GM23338 (cell line): ENCODE measurements at places on chromosomes 6 and 20.

GRCh38 chr20:35296101-35296554, 3.9 kb upstream of the FAM83C start:
- peak; percentile 23 for DNase-seq

GRCh38 chr6:166561771-166562359, 24.6 kb downstream of the RAMACL start:
- no peak for DNase-seq

- no peak for DNase-seq
Measured at GRCh38 chr20:63963348-63963741, 6.4 kb downstream of the ZNF512B start.

DNA sequence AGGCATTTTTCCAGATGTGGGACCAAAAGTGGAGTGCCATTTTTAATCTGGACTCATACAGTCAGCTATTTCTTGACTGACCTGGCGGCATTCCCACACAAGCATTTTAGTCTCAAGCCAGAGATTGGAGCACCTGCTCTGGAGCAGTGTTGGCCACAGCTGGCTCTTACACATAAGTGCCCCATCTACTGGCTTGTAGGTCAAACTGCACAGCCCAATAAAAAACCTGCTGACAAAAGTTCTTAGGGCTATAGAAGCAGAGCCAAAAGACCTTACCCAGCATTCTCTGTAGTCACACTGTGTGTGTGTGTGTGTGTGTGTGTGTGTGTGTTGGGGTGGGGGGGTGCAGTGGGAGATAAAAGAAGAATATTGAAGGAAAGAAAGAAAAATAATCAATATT, 38.6 kb upstream of the SENP6 start:
- DNase-seq, result peak; percentile 83

GRCh38 chr20:39214828-39215227, 252.7 kb downstream of the DHX35 start:
- peak; percentile 57 for DNase-seq

DNA sequence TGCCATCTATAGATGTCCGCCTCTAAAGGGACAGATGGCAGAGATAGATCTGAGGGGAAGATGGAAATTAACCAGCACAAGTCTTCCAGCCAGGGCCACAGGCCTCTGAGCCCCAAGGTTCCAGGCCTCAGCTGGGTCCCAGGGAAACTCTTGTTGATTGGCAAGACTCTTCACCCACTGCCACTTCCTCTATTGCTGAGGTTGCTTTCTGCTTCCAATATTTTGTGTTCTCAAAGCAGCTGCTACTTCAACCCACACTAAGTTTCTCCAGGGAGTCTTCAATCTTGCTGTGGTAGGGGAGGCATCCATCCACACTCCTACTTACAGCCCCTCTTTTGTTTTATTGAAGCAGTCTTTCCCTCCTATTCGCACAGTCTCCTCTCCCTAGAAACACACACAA, 36.4 kb upstream of the SASH1 start:
- DNase-seq, result no peak

- no peak for DNase-seq
Measured at GRCh38 chr6:53532942-53533341, 12.0 kb downstream of the GCLC start.

DNA sequence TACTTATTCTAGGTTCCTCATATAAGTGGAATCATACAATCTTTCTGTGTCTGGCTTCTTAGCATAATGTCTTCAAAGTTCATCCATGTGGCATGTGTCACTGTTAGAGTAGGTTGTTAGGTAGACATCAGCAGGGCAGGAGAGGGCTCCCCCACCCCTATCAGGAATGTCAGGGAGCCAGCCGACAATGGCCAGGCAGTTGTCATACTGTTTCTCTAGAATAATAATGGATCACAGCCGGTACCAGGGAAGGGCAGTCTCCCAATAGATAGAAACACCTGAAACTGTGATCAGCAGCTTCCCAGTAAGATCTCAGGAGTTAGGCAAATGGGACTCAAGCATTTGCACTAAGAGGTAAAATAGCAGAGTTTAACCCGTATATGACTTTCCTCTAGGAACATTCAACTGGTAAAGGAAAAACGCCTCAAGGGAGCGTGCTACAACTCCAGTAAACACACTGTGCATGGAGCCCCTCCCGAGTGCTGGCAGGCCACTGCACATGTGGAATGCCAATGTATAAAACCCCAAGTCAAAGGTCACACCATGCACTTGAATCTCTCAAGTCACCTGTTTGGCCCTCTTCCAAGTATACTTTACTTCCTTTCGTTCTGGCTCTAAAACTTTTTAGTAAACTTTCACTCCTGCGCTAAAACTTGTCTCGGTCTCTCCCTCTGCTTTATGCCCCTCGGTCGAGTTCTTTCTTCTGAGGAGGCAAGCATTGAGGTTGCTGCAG, 29.8 kb upstream of the SIRT5 start:
- DNase-seq, result peak; percentile 68

DNA sequence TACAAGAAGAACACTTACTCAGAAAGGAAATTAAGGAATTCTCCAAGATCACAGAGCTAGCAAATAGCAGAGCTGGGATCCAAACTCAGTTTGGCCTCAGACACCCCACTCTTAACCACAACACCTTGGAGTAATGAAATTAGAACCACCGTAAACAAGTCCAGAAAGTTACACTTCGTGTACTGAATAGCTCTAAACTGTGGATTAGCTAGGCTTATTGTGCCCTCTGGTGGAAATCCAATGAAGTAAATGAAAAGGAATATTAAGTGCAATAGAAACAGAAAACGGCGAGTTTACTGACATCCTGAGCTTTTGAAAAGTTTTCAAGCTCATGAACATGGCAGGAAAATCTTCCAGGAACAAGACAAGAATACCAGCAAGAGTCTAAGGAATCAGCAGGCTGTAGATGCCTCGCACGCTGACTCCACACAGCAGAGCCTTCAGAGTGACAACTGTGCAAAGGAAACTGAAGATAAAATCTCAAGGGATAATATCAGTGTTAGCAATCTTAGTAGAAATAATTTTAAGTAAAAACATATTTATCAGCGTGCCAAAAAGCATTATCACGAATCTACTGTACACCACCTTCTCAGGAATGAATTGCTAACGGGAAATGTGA, 34.6 kb downstream of the FBXO5 start:
- peak; percentile 73 for DNase-seq

GRCh38 chr6:5582762-5583161, 321.4 kb downstream of the FARS2 start:
- DNase-seq, result no peak

DNA sequence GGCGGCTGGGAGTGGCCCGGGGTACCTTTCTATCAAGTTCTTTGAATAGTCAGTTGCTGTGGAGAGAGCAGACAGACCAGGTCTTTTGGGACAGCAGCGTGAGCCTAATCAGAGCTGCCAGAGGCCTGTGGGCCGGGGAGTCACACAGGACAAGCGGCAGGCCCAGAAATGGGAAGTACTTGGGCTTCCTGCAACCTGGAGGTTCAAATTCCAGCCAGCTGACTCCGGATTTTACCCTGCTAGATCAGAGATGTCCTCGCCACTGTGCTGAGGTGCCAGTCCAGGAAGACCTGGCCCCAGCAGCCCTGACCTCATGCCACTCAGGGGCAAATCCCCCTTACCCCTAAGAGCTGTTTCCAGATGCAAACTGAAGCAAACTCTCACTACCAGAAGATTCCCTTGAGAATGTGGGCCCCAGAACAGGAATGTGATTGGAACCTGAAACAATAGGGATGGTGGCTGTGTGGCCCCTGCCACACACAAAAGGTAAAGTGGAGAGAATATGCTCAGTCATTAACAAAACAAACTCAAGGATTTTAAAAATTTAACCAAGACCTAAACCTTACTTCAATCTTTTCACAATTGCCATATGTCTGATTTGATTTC, 9.7 kb downstream of the BEND3 start:
- peak; percentile 66 for DNase-seq

DNA sequence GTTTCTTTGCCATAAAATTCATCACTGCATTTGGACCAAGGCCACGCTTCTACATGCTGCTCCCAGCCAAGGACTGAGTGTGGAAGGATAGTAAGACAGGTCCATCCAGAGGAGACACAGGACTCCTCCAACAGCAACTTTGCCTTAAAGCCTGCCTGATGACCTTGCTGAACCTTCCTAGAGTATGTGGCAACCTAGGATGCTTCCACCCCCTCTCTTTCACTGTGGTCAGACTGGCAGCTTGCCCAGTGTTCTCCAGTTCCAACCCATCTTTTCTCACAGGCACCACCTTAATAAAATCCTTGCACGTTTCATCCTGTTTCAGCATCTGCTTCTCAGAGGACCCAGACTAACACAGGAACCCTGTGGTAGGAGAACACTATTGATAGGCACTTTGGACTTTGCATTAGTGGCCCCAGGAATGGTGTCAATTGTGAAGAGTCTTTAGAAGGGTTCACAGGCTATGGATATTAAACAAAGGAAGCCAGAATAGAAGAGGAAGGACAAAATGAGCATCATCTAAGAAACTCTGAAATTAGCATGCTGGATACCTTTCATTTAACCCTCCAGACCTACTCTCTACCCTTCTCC, 2.4 kb upstream of the PKHD1 start:
- no peak for DNase-seq

GRCh38 chr6:105745464-105746129, 340.5 kb upstream of the PRDM1 start:
- no peak for DNase-seq

- DNase-seq, result no peak
Measured at GRCh38 chr6:112040956-112041355, 12.9 kb upstream of the CCN6 start.

- DNase-seq, result no peak
Measured at GRCh38 chr6:151292974-151293687, 53.4 kb downstream of the AKAP12 start.

GRCh38 chr6:126682440-126682839, 342.5 kb downstream of the CENPW start:
- no peak for DNase-seq

DNA sequence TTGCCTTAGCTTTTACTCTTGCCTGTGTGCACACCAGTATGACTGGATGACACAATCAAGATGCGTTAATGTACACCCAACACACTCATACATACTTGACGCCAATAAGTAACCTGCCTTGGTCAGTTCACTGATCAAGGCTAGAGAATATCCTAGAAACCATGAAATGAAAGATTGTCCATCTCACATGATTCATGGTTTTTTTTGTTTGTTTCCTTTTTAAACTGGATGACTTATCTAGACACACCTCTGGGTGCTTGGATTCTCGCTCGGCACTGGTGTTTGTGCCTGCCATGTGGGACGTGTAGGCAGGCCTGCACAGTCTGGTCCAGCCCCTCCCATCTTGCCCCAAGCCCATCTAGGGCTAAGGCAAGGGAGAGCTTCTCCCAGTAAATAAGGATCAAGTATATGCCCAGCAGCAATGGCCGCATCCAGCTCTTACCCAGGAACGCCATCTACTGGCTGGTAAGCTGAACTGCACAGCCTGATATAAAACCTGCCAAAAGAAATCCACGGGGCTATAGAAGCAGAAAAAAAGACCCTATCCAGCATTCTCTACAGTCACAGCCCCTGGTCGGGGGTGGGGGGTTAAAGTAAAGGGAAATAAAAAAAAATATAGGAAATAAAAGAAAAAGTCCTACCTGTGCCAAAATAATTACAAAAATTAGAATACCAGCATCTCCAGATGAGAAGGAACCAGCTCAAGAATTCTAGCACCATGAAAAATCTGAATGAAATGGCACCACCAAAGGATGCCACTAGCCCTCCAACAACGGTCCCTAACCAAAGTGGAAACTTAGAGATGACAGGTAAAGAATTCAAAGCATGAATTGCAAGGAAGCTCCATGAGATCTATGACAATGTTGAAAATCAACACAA, 73.3 kb downstream of the OTOR start:
- peak; percentile 79 for DNase-seq

DNA sequence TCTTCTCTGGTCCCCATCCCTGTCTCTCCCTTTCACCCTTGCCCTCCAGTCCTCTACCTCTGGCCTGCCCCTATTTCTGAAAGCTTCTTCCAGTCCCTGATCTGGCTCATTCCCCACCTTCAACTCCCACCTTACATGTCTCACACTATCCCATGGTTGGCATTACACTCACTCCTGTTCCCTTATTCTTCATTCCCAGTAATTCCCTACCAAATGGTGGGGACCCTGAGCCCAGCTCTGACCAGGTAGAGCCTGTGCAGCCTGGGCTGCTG, 6.4 kb downstream of the TP53INP2 start:
- DNase-seq, result no peak

GRCh38 chr6:52953911-52954839, 40.9 kb downstream of the GSTA4 start:
- no peak for DNase-seq

- no peak for DNase-seq
Measured at GRCh38 chr20:36162272-36162966, 7.9 kb downstream of the EPB41L1 start.

- peak; percentile 67 for DNase-seq
Measured at GRCh38 chr20:46523696-46524328, 10.5 kb upstream of the ZNF334 start.

DNA sequence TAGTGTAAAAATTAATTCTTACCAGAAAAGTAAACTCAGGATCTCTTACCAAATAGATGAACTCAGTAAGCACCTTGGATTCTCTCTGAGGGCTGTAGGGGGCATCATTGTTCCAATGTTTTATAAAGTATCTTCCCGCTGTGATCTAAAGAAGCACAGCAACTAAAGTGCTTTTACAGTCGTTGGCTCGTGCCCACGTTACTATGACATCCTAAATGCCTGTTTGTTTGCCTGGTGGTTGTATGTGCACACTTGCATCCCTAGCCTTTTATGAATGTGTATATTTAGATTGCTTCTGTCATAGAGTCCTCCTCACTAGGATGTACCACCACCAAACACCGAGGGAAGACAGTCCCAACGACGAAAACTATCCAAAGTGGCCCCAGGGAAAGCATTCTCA, 34.5 kb downstream of the SLX4IP start:
- DNase-seq, result peak; percentile 88

DNA sequence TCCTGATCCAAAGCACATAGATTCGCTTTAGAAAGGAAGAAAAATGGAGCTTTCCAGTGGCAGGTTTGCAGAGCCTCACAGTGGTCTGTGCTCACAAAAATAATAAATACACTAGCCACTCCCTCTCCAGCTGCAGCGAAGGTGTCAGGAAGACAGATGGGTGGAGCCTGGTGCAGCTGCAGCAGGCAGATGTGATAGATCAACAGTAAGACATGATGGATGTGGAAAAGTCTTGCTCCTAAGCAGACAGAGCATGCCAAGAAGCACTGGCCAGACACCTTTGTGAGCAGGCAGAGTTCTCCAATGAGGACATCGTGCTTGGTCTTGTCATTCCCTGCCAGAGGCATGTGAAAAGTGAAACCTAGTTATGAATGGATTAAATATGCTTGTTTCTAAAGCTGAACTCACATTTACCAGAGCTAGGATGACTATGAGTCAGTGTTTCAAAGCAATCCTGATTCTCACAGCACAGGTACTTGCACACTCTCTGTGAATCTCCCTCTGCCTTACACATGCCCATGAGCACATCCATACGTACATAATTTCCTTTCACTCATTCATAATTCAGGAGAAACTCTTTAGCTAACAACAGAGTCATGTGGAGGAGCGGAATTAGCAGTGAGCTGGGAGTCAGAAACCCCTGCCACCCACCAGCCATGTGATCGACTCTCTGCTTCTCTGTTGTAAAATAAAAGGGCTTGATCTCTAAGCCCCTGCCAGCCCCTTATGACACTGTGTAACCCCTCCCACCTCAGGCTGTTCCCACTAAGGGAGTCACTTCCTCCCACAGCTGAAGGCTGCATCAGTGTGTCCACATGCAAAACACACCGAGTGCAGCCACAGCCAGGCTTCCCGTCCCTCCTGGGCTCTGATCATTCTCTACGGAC, 111.2 kb downstream of the SCML4 start:
- no peak for DNase-seq

- DNase-seq, result no peak
Measured at GRCh38 chr6:33424855-33425667, 5.2 kb downstream of the SYNGAP1 start.
